EH (cell line): ENCODE measurements at places on chromosomes 12 and 14.

- DNase-seq = no peak
These were observed 193.0 kb downstream of the SYT1 start for GRCh38 chr12:79057540-79057939.

DNA sequence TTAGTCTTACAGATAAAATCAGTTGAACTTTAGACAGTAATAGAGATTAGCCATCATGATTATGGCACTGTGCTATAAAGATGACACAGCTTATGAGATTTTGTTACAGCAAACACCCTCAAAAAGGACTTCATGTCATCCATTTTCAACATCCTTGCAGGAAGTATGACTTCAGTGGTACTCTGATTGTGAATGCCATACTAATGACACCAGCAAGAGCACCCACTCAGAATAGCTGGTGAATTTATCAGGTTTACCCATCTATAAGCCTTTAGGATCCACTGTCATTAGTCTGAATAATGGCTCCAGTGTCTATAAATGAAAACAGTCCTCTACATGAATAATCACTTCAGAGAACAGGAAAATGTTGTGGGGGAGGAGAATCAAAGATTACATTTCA lies 615.2 kb downstream of the RPS29 start:
- no peak for DNase-seq

- DNase-seq = peak; percentile 41
These were observed 6.8 kb upstream of the SYNE3 start for GRCh38 chr14:95523051-95523814.

GRCh38 chr12:46065412-46066166 lies 75.2 kb upstream of the SCAF11 start:
- no peak for DNase-seq

DNA sequence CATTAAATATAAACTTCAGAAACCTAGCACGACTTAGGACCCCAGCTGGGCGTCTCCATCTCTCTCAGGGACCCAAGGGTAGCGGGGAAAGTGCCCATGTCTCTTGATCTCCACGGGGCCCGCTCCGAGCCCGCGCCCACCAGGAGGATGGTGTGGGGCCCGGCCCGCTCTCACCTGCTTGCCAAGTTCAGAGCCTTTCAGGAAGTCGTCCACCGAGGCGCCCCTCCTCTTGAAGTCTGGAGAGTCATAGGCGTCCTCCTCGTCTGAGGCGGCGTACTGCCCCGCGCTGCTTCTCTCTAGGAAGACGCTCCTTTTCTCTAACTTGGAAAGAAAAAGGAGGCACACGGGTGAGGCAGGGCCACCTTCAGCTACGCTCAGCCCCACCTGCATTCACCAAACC lies 96.9 kb downstream of the PIWIL1 start:
- DNase-seq = no peak
